Memory B cell (primary cell): ENCODE measurements at places on chromosomes 5 and 9.

- H3K4me3 ChIP-seq = no peak overlapping the region
- H3K4me1 ChIP-seq = no peaks in the 10 kb centered on the region
- no peak for DNase-seq
- no peaks in the 10 kb centered on the region for H3K36me3 ChIP-seq
- no peak overlapping the region for H3K27ac ChIP-seq
Observed at GRCh38 chr9:24096756-24097155, 270.7 kb upstream of the ELAVL2 start.

- no peak overlapping the region for H3K27ac ChIP-seq
- no peaks in the 10 kb centered on the region for H3K27me3 ChIP-seq
- peaks cover 2% of the 10 kb centered on the region for H3K36me3 ChIP-seq
- no peaks in the 10 kb centered on the region for H3K4me1 ChIP-seq
Observed at GRCh38 chr9:102309379-102309778, 570.9 kb upstream of the GRIN3A start.

GRCh38 chr5:10233505-10233904 is 16.2 kb downstream of the ATPSCKMT start:
- peaks cover 25% of the 10 kb centered on the region for H3K36me3 ChIP-seq
- no peaks in the 10 kb centered on the region for H3K27me3 ChIP-seq
- no peak overlapping the region for H3K4me3 ChIP-seq
- H3K4me1 ChIP-seq = no peaks in the 10 kb centered on the region
- no peak overlapping the region for H3K27ac ChIP-seq

GRCh38 chr5:4976902-4977301 is 163.2 kb upstream of the ADAMTS16 start:
- no peak overlapping the region for H3K4me3 ChIP-seq
- no peaks in the 10 kb centered on the region for H3K27me3 ChIP-seq
- H3K27ac ChIP-seq = no peak overlapping the region
- no peaks in the 10 kb centered on the region for H3K4me1 ChIP-seq

GRCh38 chr9:90861826-90862740 is 60.5 kb downstream of the SYK start:
- no peaks in the 10 kb centered on the region for H3K27me3 ChIP-seq
- H3K36me3 ChIP-seq = peaks cover 25% of the 10 kb centered on the region
- H3K27ac ChIP-seq = peak overlapping the region; percentile 72
- peaks cover 33% of the 10 kb centered on the region for H3K4me1 ChIP-seq

DNA sequence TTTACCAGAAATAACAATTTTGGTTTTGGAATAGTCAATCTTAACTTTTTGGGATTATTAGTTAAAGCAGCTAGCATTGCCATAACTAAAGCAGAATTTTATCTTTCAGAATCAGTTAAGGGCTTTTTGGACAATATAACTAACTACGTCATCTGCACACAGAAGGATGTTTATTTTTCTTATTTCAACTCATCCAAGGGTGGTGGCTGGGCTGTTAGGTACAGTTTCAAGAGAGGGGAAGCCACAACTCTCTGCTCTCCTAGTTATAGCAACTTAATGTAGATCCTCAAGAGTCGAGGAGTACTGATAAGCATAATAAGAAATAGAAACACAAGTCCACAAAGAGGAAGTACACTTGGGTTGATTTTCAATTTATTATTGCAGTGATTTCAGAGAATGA is 65.6 kb downstream of the ANKRD55 start:
- no peak overlapping the region for H3K4me3 ChIP-seq
- no peaks in the 10 kb centered on the region for H3K36me3 ChIP-seq
- H3K27me3 ChIP-seq = peaks cover 17% of the 10 kb centered on the region

DNA sequence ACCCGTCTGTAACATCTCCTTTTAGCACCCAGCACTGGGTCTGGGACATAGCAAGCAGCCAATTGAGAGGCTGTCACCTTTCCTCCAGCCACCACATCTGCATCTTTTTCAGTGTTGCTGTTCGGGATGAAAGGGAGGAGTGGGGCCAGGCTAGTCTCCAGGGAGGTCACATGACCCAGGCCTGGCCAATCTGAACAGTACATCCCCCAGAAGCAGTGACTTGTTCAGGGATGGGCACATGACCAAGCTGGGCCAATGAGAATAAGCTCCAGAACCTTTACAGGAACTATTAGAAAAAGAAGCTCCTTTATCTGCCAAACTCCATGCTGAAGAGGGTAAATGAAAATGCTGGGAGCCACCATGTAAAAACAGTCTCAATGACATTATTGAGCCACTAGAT is 359.0 kb downstream of the SLIT3 start:
- peaks cover 3% of the 10 kb centered on the region for H3K4me1 ChIP-seq
- no peak for DNase-seq
- H3K27ac ChIP-seq = no peak overlapping the region
- H3K27me3 ChIP-seq = no peaks in the 10 kb centered on the region

GRCh38 chr5:60685028-60685427 is 14.9 kb downstream of the DEPDC1B start:
- H3K36me3 ChIP-seq = no peaks in the 10 kb centered on the region
- H3K4me3 ChIP-seq = no peak overlapping the region
- H3K27me3 ChIP-seq = no peaks in the 10 kb centered on the region
- no peak for DNase-seq
